ENCODE measurements at places on chromosomes 5 and 9. TPM values are rescaled to one million over a fixed set of nuclear protein-coding genes. Genes with fewer than 3 reads are reported as not detected.

CNTNAP3B gene
- total RNA-seq = 5.6 TPM

WNT8A gene
- not detected for total RNA-seq

CBY3 gene
- not detected for total RNA-seq

- DNase-seq = no peak
Observed at GRCh38 chr9:34963552-34963951, 5.5 kb downstream of the PHF24 start.

DNM1 gene
- total RNA-seq = 19.5 TPM

DNA sequence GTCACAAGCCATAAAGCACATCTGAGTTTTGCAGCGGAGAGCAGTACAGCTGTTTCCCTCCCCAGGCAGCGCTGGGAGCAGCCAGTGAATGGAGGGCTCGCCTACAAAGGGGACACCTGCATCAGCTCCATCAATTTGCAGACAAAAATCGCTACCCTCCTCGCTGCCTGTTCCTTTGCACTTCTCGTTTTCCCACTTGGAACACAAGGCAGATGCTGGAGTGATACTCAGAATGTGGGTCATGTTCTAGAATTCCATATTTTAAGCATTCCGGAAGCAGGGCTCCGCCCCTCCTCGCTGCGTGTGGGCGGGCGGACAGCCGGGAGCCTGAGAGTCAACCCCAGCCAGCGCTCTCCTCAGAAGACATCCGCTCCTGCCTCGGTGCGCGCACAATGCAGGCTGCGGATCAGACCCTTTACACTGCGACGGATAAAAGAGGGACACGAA lies 92.1 kb downstream of the LMNB1 start:
- no peak for DNase-seq
